ENCODE measurements at places on chromosomes 2 and 18.

DNA sequence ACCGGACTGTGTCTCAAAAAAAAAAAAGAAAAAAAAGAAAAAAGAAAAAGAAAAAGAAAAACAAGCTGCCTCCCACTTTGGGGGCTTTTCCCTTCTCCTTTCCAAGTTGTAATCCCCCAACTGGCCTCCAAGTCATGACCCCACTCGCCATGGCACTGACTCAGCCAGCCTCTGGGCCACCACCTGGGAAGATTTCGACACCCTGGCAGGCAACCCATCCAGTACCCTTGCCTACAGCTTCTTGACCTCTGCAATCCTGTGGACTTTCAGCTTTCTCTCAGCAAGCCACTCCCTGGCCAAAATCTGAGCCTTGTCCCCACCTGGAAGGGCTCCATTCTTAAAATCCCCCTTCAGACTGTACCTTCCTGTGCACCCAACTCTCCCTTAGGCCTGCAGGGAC is 22.3 kb upstream of the FOSL2 start:
- no peak for DNase-seq

DNA sequence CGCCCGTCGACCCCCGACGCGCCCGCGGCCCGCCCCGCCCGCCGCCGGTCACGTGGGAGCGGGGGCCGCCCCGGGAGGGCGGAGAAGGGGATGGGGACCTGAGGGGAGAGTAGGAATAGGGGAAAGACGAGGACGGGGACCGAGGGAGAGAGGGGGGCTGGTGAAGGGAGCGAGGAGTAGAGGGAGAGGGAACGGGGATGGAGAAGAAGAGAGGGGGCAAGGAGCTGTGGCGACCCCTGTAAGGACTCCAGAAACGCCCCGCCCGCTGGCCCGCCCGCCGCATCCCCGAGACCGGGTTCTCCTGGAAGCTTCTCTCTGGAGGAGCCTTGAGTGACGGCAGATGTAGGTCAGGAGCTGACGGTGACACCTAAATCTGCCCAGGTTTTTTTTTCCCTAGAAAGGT is 615 bp downstream of the ADNP2 start:
- peak; percentile 86 for DNase-seq

- no peak for DNase-seq
Measured at GRCh38 chr2:47230418-47230817, 75.3 kb upstream of the STPG4 start.

- DNase-seq, result no peak
Measured at GRCh38 chr2:138640921-138641676, 139.1 kb downstream of the NXPH2 start.

DNA sequence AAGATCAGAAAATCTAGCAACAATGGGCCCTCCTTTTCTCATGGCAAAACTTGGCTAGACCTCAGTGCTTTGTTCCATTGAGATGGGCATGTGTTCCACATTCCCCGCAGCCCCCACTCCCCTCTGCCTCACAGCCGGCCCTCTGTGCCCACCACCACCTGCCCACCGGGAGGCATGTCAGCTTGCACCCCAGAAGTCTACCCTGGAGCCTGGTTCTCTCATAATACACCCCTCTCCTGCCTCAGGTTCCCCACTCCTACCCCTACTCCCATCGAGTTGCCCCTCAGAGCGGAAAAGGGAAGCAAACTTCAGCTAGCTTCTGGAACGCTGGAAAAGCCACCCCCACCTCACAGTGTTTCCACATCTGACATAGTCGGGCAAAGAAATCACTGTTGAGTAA is 219.0 kb downstream of the ANAPC1 start:
- no peak for DNase-seq

GRCh38 chr2:26191316-26192159 is 18.6 kb downstream of the GAREM2 start:
- no peak for DNase-seq

DNA sequence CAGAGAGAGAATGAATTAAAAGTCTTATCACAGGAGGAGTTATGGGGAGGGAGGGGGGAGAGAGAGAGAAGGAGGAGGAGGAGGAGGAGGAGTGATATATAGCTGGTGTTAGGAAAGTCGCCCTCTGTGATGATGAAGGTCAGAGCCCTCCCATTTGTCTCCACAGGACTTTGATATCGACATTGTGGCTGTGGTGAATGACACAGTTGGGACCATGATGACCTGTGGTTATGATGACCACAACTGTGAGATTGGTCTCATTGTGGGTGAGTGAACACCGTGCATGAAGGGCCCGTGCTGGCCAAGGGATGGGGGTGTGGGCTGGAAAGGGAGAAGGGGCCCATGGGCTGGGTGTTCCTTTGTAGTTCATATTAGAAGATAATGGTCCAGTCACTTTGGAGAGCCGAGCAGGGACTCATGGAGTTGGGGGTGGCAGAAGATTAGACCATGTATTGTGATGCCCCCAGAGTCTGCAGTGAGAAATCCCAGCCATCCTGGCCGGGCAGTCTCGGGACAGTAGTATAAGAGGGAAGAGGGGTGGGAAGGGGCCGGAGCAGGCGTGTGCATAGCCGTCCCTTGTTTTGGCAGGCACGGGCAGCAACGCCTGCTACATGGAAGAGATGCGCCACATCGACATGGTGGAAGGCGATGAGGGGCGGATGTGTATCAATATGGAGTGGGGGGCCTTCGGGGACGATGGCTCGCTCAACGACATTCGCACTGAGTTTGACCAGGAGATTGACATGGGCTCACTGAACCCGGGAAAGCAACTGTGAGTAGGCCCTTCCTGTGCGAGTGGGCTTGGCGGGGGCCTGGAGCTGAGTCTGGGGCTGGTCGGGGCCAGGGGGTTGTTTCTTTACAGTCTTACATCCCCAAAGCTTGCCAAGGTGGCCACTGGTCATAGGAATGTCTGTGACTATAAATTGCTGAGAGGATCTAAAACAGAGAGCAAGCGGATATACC is 40.0 kb downstream of the HK2 start:
- DNase-seq, result no peak

- no peak for DNase-seq
Measured at GRCh38 chr2:45433363-45433762, 177.7 kb downstream of the SRBD1 start.

GRCh38 chr18:13112982-13113381 is 105.6 kb upstream of the LDLRAD4 start:
- DNase-seq, result peak; percentile 56

DNA sequence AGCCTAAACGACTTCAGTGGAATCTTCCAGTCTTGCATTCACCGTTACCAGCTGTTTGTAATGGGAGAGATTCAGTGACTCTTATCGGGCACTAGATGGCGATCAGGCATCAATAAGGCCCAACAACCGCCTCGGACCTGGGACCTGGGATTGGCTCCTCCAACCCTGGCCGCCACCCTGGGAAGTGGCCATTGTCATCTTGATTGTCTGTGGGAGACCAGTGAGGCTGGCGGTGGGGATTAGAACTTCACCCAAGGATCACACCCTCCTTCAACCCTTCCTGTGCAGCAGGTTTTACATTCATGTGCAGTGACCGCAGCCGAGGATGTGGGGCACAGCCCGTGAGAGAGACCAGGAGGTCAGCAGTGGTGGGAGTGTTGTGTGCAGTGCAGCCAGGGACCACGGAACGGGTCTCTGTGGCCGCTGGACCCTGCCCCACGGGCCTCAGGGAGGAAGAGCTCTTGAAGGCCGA is 85.3 kb downstream of the SPP2 start:
- peak; percentile 84 for DNase-seq

DNA sequence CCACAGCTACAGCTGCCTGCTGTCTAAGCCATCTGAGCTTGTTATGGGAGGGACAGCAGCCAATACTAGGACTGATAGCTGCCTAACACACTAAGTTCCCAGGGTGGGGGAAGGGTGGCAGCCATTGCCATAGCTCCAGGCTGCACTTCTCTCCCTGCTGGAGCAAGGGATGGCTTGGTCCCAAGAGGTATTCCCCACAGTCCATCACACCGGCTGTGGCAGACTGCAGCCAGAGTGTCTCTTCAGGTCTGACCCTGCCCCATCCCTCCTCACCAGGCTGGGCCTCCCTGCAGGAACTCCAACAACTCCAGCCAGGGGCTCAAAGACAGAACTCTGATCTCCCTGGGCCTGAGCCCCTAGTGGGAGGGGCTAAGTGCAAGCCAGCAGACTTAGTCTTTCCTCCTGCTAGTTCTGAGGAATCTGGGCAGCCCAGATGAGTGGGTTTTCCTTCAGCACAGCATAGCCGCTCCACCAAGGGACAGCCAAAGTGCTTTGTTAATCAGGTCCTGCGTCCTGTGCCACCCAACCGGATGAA is 632.1 kb downstream of the SOCS6 start:
- no peak for DNase-seq

GRCh38 chr18:62846313-62846712 is 131.0 kb downstream of the PHLPP1 start:
- no peak for DNase-seq

- no peak for DNase-seq
Measured at GRCh38 chr2:18510775-18511174, 49.7 kb downstream of the RDH14 start.

- no peak for DNase-seq
Measured at GRCh38 chr2:27772804-27773203, 1.3 kb downstream of the MRPL33 start.

DNA sequence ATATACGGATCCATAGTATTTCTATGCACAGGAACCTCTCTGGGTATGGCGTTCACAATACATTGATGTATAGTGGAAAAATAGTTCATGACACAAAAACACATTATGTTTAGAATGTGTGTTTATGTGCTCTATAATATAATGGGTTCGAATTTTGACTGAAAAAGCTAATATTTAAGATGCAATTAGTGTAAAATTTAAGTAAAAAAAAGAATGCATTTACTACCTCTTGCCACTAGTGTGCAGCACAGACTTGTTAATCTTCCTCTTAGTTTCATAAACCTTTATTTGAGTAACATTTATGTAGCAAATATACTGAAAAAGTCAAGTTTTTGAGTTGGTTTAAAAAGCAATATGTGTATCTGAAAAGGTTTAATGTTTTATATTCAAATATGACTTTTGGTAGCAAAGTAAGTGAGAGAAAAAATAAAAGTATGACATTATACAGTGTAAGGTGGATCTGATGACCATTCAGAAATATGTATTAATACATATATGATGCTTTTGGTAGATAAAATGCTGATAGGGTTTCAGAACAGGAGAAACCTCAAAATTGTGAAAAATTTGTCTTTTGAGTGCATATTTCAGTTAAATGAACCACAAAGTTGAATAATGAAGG is 49.4 kb downstream of the CCDC102B start:
- no peak for DNase-seq

GRCh38 chr2:27885661-27886060 is 4.5 kb downstream of the RBKS start:
- DNase-seq, result no peak

- DNase-seq, result no peak
Measured at GRCh38 chr2:45332094-45332493, 279.0 kb downstream of the SRBD1 start.

DNA sequence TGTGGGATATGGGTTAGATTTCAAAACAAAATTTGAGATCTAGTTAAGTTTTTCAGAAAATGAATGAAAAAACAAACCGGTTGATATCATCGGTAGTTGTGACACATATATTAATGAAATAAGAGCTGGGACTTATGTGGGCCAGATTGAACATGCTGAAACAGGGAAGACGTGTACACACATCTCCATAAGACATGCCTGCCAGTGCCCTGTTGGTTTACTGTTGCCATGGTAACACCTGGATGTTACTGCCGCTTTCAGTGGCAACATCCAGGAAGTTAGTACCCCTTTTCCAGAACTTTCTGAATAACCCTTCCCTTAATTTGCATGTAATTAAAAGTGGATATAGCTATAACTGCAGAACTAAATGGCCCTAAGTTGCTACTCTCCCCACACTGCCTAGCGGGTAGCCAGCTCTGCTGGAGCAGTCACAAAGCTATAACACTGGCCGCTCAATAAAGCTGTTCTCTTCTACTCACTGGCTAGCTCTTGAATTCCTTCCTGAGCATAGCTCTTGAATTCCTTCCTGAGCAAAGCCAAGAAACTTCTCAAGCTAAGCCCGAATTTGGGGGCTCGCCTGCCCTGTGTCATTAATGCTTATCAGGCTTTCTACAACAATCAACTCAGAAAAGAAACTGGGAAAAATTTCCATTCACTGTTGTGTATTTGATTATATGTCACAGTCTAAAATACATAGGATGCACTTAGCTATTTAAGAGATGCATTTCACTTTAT is 776.3 kb upstream of the CDH7 start:
- DNase-seq, result no peak

- DNase-seq, result no peak
Measured at GRCh38 chr2:232501331-232501771, 13.7 kb upstream of the ECEL1 start.

DNA sequence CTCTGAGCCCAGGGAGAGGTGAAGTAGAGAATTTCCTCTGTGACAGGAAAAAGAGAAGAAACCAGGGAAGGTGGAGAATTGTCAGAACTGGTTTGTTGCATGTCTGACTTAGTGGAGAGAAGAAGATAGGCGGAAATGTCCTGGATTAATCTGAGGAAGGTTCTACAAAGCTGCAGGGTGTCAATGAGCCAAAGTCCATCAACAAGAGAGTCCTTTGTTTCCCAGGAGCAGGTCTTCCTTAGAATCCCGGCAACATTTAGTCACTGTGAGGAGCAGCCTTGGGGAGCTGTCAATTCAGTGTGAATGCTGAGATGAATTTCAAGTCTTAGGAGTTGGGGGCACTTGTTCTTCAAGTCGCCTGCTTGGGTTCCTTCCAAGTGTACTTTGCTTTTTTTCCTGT is 88.4 kb upstream of the CELF4 start:
- peak; percentile 9 for DNase-seq

- no peak for DNase-seq
Measured at GRCh38 chr18:9965711-9966624, 52.2 kb downstream of the VAPA start.

DNA sequence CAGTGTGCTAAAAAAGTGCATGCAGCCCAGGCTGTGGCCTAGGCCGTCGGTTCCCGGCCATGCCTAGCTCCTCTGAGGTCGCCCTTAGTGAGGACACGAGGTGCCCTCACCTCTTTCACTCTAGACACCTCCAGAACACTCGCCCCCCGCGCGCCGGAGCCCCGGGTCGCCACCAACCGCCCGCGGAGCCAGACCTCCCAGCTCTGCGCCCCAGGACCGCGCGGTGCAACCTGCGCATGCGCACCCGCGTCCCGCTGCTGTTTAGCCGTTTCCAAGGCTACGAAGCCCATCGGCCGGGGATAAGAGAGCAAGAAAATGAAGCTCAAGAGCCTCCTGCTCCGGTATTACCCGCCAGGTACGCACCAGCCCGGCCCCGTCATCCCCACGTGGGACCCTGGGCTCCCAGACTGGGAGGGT is at the start of gene DAW1:
DAW1 (plus strand) TSS at position 257 of the 417 bp plus-strand sequence; CDS start at position 316, 59 bp downstream.
- peak; percentile 82 for DNase-seq

- DNase-seq, result no peak
Measured at GRCh38 chr2:158914731-158915130, 53.7 kb upstream of the TANC1 start.

GRCh38 chr2:28358668-28359201 is 33.9 kb upstream of the FOSL2 start:
- DNase-seq, result peak; percentile 75

DNA sequence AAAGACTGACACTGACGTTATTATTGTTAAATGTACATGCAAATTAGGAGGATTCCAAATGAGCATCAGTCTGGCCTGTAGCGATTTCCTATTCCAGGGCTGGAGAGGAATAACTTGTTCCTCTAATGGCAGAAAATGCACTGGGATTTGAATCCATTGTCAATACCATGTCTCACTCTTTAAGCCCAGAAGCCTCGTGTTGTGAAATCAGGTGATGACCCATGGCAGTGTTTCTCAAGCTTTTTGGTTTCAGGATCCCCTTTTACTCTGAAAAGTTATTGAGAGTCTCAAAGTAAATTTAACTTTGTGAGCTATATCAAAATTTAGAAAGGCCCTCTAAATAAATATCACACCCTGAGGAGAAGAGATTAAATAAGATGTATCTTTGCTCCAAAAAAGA is 279.2 kb downstream of the GALR1 start:
- no peak for DNase-seq

All from activated CD4-positive, alpha-beta T cell treated with anti-CD3 and anti-CD28 coated beads, Interleukin-2, amount 10 ng/mL, durations not matched to agents 24 days and 14 days (primary cell).